Activated T-helper 9 cell treated with anti-CD3 and anti-CD28 coated beads, Interleukin-2, amount 50 U/mL, for 16 hours (primary cell): ENCODE measurements at places on chromosomes 11 and 22.

GRCh38 chr11:63663809-63664208 lies 7.4 kb downstream of the ATL3 start:
- no peak for DNase-seq

GRCh38 chr11:128530118-128531074 lies 57.0 kb downstream of the ETS1 start:
- DNase-seq: no peak

DNA sequence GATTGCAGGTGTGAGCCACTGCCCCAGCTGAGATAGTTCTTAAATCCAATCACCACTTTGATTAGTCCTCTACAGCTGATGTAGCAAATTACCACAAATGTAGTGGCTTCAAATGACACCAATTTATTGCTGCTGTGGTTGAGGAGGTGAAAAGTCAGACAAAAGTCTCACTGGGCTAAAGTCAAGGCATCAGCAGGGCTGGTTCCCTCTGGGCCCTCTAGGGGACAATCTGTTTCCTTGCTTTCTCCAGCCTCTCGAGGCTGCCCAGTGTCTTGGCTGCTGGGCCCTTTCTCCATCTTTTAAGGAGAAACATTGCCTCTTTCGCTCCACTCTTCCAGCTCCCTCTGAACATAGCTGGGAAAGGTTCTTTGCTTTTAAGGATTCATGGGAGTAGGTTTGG lies 50.5 kb upstream of the SHANK2 start:
- no peak for DNase-seq

- no peak for DNase-seq
Measured at GRCh38 chr11:61959678-61960077, 7.8 kb downstream of the FTH1 start.

DNA sequence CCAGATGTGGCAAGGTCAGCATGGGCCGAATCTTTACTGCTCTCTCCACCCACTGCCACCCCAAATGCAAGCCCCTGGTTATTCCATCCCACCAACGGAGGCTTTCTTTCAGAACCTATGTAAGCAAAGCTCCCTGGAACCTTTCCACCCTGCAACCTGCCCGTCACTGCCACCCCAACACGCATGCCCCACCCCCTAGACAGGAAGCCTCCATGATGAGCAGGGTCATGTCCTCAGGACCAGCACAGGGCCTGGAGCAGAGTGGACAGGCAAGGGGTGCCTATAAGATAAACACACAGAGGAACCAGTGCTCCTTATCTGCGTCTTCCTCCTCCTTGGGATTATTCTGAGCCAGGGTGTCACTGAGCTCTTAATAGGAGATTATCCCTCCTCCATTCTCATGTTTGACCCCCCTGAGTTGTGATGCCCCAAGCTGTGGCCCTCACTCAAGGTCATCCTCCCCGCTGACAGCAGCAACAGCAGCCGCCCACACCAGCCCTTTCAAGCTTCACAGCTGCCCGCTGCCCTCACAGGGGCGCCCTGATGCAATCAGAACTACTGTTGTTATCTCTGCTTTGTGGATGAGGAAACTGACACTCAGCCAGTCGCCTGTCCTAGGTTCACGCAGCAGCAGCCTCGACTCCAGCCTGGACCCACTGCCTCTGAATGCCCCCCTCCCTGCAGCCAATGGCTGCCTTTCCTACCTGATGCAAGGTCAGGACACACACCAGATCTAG lies 647.3 kb downstream of the TBC1D22A start:
- DNase-seq: no peak

- DNase-seq: no peak
Measured at GRCh38 chr11:75673977-75674582, 5.2 kb upstream of the MAP6 start.

DNA sequence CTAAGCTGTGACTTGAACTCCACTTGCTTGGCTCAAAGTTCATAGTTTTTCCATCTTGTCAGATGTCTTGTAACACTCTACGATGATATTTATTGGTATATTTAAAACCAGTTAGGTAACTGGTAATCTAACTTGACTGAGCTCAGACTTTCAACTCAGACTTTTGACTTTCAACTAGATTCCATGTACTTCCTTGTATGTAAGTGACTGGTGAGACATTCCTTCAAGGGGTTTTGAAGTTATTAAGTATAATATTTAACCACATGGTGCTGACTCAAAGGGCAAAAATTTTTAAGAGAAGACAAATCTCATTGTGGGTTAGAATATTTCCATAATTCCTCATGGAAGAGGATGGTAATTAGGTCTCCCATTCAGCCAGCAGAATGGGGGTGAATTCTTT lies 631.3 kb upstream of the ANO5 start:
- DNase-seq: no peak

- DNase-seq: no peak
Measured at GRCh38 chr22:47805394-47805935, 1043.0 kb downstream of the TBC1D22A start.

DNA sequence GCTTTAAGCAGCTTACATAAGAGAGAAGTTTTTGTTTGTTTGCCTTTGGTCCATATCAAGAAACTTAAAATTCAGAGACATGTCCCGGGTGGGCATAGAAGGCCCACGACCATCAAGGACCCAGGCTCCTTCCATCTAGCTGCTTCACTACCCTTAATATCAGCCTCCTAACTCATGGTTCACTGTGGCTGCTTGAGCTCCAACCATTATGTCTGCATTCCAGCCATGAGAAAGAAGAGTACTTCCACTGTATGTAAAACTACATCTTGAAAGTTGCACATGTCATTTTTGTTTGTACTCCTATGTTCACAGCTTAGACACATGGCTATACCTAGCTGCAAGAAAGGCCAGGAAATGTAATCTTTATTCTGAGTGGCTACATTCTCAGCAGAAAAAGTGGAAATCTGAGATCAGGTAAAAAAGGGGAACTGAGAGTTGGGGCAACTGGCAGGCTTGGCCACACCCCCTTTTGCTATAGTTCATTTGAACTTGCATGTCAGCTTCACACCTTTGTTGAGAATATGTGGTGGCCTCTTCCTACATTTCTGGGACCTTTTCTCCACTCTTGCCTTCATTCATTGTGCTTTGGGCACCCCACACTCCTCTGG lies 81.3 kb upstream of the TP53I11 start:
- no peak for DNase-seq

- DNase-seq: no peak
Measured at GRCh38 chr11:36492724-36493304, 17.3 kb downstream of the TRAF6 start.

GRCh38 chr11:95299078-95299679 lies 68.2 kb upstream of the SESN3 start:
- DNase-seq: no peak

GRCh38 chr11:119685111-119685746 lies 43.8 kb downstream of the NECTIN1 start:
- no peak for DNase-seq

DNA sequence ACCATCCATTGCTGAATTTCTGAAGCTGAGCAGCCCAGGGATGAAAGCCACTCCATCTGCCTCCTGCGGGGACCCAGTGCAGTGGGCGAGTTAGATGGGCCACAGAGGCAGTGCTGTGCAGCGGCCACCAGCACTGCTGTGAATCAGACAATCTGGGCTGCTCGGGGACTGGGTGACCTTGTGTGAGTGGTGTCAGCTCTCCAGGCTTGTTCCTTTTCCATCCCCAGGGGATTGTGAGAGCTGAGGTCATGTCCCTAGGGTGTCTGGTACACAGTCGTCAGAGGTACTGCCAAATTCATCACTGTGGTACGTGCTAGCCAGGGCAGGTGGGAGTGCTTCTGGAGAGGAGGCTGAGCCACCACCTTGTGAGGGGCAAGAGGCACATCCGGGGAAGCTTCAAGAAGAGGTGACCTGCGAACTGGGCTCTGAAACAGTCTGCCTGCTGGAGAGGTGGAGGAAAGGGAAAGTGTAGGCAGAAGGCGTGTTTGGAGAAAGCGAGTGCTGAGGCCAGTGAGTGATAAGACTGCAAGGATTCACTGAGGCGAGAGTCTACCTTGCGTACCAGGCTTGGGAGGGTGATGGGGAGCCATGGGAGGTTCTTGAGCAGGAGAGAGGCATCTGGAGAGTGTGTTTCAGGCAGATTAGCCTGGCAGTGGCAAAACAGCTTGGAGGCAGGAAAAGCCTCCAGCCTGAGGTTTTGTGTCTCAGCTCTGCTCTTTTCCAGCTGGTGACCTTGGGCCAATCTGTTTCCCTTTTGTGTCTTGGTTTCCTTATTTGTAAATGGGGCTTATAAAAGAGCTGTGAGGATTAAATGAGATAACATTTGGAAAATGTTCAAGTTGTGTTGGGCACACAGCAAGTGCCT lies 22.7 kb downstream of the CACNA1I start:
- no peak for DNase-seq

- no peak for DNase-seq
Measured at GRCh38 chr11:105219269-105219668, 79.7 kb upstream of the CARD18 start.

DNA sequence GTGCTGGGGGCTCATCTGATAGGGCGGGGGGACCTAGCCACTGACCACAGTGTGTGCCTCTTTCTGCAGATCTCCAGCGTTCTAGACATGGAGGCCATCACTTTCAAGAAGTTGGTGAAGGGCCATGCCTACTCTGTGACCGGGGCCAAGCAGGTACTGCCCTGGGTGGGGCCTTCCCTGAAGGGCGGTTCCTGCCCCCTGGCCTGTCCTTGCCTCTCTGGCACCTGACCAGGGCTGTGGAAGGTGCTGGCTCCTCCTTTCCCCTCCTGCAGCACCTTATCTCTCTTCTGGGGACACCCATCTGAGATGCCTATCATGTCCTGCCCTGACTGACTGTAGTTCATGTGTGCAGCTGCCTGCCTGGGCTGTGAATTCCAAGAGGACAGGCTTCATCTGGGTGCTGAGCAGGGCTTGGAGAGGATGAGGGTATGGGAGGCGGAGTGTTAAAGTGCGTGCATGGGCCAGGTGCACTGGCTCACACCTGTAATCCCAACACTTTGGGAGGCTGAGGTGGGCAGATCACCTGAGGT lies 5.5 kb downstream of the CAPN1 start:
- DNase-seq: no peak

- no peak for DNase-seq
Measured at GRCh38 chr22:44441401-44442185, 56.4 kb downstream of the RTL6 start.

DNA sequence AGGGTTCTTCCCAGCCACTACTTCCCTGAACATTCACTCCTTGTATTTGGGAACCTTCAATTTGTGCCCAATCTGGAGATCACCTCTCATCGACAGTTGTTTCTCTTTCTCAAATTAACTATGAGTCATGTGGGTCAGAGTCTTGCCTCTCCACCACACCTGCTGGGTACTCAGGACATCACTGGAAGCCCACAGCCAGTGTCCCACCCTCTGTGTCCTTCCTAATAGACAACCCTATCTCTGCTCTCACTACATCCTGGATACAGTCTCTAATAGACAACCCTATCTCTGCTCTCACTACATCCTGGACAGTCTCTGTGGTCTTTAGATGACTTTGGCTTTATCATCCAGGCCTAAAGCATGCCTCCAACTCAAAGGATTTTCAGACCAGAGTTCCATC lies 70.1 kb downstream of the ARL14EP start:
- DNase-seq: no peak

- no peak for DNase-seq
Measured at GRCh38 chr22:46774253-46774979, 12.0 kb downstream of the TBC1D22A start.
